ENCODE measurements at places on chromosomes 5 and 9. TPM values are rescaled to one million over a fixed set of nuclear protein-coding genes. Genes with fewer than 3 reads are reported as not detected.

GRCh38 chr5:147576646-147577535, 67.0 kb upstream of the DPYSL3 start:
- DNase-seq, result peak; percentile 77

GRCh38 chr5:41465493-41466171, 44.8 kb downstream of the PLCXD3 start:
- no peak for DNase-seq

GRCh38 chr9:76798527-76798926, 34.3 kb downstream of the PCA3 start:
- no peak for DNase-seq

DNA sequence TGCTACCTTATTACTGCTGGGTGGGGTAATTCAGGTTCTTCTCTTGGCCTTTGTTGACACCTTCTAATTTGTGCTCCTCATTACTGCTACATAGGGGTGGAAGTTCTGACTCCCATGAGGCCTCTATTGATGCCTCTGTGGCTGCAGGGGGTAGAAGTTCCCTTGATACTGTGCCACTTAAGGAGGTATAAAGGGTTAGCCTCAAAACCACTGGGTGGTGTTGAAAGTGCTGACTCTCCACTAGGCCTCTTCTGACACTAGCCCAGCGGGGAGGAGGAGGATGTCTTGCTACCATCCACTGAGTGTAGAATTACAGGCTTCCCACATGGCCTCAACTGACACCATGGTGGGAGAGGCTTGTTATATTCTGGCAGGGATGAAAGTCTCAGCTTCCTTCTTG, 36.7 kb upstream of the CCDC112 start:
- no peak for DNase-seq

GRCh38 chr5:133758641-133759040, 146.3 kb upstream of the FSTL4 start:
- DNase-seq, result peak; percentile 5

Gene LCN6
- total RNA-seq, result not detected

Gene C9orf153
- total RNA-seq, result 1.9 TPM

Gene BRINP1
- total RNA-seq, result not detected

Gene TLE4
- 8.3 TPM for total RNA-seq
